ENCODE measurements at places on chromosomes 16 and 17.

DNA sequence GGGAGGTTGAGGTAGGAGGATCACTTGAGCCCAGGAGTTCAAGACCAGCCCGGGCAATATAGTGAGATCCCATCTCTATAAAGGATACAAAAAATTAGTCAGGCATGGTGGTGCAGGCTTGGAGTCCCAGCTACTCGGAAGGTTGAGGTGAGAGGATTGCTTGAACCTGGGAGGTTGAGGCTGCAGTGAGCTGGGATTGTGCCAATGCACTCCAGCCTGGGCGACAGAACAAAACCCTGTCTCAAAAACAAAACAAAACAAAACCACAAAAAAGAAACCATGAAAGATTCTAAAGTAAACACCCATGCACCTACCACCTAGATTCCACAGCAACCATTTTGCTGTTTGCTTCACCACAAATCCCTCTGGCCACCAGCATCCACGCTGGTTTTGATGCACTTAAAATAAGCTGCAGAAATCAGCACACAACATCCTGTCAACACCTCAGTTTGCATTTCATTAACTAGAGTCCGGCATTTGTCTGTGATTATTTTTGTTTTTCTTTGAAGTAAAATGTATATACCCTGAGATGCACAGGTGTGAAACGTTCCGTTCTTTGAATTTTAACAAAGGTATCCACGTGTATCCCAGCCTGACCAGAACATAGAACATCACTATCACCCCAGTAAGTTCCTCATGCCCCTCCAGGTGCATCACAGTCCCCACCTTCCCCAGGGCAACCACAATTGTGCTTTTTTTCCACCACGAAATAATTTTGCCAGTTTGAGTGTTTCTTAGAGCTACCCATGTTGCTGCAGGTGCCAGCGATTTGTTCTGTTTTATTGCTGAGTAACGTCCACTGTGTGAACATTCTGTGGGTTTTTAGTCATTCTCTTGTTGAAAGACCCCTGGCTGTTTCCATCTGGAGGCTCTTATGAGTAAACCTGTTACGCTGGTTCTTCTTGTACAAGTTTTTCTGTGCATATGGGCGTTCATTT lies 191.5 kb downstream of the SEC14L1 start:
- DNase-seq: no peak

DNA sequence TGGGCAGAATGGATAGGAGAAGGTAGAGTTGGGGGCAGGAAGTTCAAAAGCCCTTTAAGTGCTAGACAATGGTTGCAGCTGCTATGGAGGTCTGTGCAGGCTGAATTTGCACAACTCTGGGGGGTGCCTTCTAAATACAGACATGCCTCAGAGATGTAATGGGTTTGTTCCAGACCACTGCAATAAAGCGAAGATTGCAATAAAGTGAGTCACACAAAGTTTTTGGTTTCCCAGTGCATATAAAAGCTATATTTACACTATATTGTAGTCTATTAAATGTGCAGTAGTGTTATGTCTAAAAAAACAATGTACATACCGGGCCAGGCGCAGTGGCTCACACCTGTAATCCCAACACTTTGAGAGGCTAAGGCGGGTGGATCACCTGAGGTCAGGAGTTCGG lies 60.5 kb upstream of the MYOCD start:
- no peak for DNase-seq

DNA sequence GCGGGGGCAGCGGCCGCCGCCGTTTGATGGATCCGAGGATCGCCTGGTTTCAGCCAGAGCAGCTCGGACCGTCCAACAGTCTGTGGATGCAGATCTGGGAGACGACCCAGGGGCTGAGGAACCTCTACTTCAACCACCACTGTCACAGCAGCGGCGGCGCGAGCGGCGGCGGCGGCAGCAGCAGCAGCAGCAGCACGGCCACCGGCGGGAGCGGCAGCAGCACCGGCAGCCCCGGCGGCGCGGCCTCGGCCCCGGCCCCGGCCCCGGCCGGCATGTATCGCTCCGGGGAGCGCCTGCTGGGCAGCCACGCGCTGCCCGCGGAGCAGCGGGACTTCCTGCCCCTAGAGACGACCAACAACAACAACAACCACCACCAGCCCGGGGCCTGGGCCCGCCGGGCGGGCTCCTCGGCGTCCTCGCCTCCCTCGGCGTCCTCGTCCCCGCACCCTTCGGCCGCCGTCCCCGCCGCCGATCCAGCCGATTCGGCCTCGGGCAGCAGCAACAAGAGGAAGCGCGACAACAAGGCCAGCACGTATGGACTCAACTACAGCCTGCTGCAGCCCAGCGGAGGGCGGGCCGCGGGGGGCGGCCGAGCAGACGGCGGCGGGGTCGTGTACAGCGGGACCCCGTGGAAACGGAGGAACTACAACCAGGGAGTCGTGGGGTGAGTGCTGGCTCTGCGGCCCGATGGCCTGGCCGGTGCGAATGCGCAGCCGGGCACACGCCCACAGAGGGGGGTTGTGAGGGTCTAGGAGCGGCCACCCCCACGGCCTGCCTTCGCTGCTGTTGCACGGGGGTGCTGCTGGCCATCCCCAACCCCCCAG lies 702 bp downstream of the TENT4B start:
- no peak for DNase-seq

DNA sequence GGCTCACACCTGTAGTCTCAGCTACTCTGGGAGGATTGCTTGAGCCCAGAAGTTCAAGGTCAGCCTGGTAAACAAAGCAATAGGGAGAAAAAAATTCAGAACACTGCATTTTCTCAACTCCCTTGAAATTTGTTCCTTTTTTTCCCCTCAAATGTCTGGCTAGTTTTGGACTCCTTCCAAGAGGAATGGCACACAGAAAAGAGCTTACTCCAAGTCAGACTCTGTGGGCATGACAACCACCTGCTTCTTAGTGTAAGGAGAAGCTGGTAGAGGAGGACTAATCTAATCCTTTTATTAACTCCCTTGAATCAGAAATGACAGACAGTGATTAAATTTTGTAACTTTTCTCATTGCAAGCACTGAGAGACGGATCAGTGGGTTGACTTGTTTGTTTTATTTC lies 27.9 kb upstream of the HYDIN start:
- no peak for DNase-seq

DNA sequence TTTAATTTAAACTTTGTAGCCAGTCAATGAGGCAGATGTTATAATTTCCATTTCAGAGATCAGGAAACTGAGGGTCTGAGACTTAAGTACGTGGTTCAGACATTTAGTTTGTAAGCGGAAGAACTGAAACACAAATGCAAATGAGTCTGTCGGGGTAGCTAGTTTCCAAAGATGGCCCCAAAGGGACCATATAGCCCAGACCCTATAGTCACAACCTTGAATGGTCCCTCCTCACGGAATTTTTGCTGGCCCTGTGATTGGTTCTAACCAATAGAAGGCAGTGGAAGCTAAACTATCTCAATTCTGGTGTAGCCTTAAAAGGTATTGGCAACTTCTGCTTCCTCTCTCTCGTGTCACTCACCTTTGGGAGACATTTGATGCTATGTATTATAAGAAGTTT lies 7.5 kb upstream of the BCO1 start:
- DNase-seq: no peak

- no peak for DNase-seq
These were observed 80.0 kb downstream of the ATF7IP2 start for GRCh38 chr16:10465821-10466220.

DNA sequence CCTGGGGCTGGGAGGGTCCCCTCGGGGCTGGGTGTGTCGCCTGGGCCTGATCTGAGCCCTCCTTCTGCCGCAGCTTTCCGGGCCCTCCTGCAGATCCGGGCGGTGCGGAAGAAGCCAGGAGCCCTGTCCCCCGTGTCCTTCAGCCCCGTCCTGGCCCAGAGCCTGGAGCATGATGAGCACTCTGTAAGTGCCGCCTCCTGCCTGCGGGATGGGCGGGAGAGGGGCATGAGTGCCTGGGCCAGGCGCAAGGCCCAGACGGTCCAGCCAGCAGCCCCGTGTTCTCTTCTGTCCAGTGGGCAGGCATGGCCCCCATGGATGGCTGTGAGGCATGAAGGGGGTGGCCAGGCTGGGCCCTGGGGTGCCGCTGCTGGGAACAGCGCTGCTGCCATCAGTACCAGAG lies 16.0 kb upstream of the NUDT16L1 start:
- no peak for DNase-seq

GRCh38 chr17:55265311-55266021 lies 706 bp downstream of the HLF start:
- no peak for DNase-seq

- no peak for DNase-seq
These were observed 4.7 kb downstream of the SLC5A11 start for GRCh38 chr16:24850289-24850938.

GRCh38 chr17:17400070-17400469 lies 76.7 kb upstream of the MED9 start:
- DNase-seq: no peak

GRCh38 chr16:12771341-12771798 lies 32.3 kb downstream of the CPPED1 start:
- DNase-seq: no peak

DNA sequence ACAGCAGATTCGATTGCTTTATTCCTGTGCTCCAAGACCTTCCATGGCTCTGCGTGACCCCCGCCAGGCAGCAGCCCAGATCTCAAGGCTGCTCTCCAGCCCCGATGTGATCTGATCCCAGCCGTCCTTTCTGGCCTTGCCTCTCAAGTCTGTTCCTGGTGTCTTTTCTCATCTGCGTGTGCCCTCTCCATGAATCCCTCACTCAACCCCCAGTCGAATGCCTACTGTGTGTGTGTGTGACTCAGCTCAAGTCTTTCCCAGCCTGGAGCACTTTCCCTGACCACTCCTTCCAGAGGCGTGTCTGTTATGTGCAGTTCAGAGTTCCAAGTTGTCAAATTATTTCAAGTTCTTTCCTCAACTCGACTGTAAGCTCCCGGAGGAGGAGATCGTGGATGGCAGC lies 64.0 kb downstream of the MRM1 start:
- no peak for DNase-seq

DNA sequence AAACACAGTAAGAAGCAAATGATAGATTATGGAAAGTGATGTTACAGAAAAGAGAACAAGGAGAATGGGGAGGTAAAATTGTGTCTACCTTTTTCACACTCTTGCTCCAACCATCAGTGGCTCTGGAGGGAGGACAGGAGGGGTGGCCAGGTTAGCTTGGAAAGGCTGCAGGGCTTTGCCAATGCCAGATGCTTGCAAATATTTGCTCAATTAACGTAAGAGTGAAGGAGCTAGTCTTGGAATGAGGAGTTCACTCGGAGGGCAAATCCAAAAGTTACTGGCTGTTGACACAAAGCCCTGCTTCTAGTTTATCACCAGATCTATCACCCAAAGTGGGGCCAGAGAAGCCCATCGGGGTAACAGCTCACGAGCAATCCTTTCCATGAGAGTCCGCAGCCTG lies 7.4 kb upstream of the TNRC6C start:
- no peak for DNase-seq

- no peak for DNase-seq
These were observed 188.6 kb downstream of the C16orf78 start for GRCh38 chr16:49562228-49562627.

DNA sequence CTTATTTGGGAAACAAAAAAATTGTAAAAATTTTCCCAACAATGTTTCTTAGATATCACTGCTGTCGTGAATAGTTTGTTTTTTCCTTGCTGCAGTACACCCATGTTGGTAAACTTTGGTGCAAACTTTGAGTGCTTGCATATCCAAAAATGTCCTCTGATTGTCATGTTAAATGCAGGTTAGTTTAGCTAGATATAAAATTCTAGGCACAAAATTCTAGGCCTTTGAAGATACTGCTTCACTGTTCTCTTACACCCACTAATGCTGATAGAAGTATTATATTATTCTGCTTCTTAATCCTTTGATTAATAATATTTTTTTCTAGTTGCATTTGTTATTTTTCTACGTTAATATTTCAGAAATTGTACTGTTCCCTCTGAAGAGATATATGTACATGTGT lies 16.1 kb downstream of the TOM1L1 start:
- no peak for DNase-seq

- DNase-seq: peak; percentile 45
These were observed 27.1 kb upstream of the IL21R start for GRCh38 chr16:27374804-27375425.

DNA sequence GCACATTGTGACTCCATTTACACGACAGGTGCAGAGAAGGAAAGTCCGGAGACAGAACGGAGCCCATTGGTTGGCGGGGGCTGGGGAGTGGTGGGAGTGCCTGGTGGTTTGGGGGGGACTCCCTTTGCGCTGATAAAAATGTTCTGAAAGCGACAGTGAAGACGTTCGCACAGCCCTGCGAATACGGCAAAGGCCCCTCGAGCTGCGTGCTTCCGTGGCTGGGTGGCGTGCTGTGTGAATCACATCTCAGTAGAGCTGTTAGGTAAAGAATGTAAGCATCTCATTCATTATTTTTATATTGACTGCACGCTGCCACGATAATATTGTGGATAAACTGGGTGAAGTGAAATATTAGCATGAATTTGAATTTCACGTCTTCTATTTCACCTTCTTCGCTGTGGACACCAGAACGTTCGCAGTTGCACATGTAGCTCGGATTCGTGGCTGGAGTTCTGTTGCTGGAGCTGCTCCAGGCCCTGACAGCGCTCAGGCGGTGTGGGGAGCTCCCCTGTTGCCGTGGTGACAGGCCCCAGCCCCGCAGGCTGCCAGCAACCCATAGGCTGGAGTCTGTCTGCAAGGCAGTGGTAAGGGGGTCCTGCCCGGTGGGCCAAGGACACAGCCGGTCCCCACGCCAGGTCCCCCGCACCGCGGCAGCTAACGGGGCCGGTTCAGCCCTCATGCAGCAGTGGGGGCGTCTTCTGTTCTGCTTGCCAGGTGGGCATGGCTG lies 44.6 kb downstream of the SOX8 start:
- DNase-seq: no peak

Measured in right renal cortex interstitium (tissue), 3 donors.